ENCODE measurements at places on chromosomes 1 and 21.

DNA sequence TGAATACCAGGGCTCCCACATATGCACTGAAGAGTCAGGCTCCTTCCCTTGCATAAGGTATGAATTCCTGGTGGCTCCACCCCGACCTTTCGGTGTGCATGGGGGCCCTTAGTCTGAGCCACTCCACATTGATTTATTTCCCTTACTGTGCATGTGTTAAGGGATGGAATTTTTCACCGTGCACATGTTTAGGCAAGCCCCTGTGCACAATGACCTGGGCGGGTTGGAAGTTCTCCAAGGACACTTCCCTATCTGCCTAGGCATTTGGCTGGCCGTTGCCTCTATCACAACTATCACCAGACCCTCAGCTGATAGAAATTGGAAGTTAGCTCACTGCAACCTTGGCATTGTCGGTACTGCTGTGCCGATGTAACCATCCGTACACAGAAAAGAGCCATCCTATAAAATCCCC, 9.7 kb downstream of the S100A6 start:
- DNase-seq, result no peak

DNA sequence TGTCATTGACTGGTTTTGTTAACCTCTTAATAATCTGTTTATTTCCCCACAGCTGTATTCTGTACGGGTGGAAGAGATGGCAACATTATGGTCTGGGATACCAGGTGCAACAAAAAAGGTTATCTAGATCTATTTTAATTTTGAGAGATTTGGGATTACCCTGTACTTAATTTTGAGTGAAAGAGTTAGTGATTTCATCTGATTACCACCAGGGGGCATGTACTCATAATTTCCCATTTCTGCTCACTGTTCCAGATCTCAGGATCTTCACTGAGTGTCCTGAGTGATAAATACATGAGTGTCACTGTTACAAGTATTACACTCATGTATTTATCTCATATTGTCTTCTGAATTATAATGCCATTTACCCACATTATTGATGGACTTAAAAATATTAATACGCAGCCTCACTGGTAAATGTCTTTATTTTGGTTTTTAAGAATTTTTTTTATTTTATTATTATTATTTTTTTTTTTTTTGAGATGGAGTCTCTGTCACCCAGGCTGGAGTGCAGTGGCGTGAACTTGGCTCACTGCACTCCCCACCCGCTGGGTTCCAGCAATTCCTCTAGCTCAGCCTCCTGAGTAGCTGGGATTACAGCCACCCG, 27.4 kb downstream of the DTL start:
- DNase-seq, result peak; percentile 47

GRCh38 chr1:34619256-34619655, 135.6 kb upstream of the GJB5 start:
- DNase-seq, result no peak

DNA sequence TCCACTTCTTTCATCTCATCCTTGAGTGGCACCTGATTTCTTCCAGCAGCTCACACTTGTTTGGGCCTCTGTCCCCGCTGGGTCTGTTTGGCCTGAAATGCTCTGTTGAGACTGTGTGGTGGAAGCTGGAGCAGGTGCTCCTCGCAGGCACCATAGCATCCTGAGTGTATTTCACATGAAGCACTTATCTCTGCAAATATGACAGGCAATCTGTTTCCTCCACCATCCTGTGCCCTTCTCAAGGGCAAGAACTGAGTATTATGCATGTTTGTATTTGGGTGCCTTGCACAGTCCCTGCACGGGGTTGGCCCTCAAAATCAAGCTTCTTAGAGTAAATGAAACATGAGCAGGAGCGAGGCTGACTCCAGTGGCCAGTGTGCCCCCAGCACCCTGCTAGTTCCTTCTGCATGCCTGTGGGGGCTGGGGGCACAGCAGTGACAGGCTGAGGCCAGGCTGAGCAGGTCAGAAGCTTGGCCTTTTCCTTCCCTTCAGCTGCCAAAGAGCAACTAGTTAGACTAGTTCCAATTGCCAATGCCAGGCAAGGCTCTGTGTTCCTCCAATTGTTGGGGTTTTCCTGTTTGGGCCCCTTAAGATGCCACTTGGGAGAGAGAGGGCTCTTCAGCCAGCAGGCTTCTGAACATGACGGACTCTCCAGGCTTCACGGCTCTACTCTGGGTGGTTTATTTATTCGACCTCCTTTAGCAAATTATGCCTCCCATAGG, 129.6 kb upstream of the ATP1A1 start:
- DNase-seq, result no peak

DNA sequence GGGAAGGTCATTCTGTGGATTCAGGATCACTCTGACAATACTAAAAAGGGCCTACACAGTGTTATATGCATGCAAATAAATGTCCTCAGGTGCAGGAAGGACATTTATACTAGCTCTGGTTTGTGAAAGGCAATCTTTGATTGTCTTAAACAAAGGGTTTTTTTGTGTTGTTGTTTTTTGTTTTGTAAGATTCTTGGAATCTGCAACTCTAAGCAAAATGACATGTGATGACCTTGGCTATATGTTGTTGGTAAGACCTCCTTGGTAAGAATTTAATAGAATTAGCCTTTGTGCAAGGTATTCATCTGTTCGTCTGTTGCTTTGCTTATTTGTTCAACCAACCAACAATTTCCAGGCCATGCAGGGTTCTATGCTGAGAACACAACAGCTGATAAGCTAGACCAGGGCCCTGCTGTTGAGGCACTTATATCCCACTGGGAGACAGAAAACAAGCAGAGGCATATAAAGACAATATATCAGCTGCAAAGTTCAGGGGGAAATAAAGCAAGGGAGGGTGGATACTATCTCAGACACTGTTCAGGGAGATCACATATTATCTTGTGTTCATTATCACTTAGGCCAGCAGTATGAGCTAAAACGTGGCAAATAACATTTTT, 60.3 kb downstream of the FH start:
- no peak for DNase-seq

DNA sequence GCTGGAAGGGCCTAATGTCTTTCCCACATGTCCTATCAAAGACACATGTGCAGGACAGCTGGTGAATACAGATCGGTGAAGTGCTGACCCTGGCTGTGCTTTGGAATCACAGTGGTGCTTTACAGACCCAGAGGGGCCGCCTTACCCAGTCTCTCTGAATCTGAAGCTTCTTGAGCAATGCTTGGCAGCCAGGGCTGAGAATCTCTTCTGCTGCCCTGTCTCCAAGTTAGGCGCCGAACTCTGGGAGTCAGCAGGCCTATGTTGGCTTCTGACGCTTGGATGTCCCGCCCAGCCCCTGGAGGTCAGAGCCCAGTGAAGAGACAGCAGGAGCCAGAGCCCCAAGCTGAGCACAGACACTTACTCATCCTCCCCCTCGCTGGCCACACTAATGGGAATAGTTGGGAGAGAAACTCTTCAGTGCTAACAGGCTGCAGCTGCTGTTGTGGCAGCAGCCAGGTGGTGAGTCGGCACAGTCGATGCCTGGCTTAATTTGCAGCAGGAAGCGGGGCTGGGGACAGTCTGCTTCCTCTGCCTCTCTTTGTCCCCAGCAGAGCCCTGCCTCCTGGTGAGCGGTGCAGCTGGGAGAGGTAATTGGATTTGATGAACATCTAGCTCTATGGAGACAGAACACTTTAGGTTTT, 68.1 kb downstream of the URB2 start:
- peak; percentile 13 for DNase-seq

GRCh38 chr1:145885738-145886287, at the start of gene ANKRD35:
ANKRD35 (minus strand) TSS chr1:145885866; CDS start chr1:145885758, 108 bp downstream.
- peak; percentile 95 for DNase-seq

DNA sequence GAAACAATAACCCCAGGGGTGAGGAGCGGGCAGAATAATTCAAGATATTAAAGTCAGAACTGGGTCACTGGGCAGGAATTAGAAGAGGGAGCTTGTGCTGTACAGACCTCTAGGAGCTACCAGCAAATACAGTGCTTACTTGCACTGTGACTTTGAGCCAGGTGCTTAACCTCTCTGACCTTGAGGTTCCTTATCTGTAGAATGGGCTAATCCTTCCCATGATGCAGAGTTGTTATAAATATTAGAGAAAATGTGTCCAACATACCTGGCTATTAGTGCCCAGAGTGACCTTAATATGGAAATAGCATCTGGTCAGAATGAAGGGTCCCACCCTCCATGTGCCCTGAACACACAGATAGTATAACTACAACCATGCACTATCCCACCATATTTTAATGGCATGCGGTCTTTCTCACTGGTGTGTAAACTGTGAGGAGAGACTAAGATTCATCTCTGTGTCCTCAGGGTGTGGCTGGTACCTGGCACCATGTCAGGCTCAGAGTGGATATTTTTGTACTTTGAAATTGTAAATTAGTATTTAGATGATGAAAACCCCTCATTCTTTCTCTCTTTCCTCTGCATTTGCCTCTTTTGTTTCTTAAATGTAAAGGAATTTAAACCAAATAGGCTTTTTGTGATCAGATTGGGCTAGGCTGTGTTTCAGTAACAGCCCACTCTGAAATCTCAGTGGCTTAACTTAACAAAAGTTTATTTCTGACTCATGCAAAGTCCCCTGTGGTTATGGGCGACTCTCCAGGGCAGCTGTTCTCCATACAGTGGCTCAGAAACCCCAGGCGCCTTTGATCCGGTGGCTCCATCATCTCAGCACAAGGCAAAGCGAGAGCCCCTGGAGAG, 60.0 kb upstream of the ROR1 start:
- no peak for DNase-seq

DNA sequence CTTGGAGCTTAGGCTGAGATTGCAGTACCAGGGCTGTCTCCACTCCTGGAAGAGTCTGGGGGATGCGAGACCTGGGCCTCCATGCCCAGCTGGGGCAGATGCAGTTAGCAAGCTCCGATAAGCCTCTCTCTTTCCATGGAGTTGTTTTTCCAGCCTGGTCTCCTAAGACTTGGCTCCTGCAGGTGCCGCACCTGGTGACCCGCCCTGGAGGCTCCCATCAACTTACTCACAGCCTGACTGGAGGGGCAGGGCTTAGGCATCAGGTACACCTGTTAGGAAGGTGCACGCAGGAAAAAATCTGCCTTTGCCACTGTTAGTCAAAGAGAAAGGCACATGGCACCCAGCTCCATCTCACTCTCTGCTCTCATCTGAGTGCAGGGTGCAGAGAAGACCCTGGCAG, 198.1 kb upstream of the TMEM51 start:
- DNase-seq, result no peak
